ENCODE measurements at places on chromosomes 12 and 14.

- no peak for DNase-seq
These were observed 117.2 kb downstream of the CALM1 start for GRCh38 chr14:90514015-90514398.

GRCh38 chr12:122205053-122205925, 1.8 kb downstream of the B3GNT4 start:
- DNase-seq = no peak

- no peak for DNase-seq
These were observed 63.8 kb downstream of the TNFAIP2 start for GRCh38 chr14:103186909-103187586.

DNA sequence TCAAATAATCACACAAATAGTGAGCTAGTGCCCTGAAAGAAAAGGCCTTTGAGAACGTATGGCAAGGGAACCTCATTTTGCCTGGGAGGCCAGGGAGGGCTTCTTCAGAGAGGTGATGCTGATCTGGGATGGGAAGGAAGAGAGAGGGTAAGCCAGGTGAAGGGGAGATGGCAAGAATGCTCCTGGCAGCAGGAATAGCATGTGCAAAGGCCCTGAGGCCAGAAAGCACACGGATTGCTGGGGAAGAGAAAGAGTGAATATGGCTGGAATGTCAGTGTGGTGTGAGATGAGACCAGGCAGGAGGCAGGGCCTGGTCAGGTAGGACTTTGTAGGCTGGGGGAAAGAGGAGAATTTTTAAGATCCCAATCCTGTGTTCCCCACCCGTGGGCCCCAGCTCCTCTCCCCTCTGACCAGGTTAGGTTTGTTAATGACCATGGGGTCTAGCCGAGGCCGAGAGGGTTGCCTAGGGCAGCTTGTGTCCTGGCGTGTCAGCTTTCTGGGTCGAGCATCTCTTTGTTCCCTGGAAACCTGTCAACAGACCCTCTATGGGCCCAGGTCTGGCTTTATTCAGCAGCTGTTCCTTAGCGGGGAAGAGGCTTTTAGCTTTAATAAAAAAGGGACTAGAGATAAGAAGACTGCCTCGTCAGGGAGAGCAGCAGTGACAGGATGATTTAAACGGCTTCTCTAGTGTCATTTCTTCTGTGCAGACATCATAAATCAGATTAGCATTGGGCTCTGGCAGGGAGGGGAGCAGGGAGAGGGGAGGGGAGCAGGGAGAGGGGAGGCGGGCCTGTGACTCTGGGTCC, 123.4 kb downstream of the ADCK1 start:
- no peak for DNase-seq

DNA sequence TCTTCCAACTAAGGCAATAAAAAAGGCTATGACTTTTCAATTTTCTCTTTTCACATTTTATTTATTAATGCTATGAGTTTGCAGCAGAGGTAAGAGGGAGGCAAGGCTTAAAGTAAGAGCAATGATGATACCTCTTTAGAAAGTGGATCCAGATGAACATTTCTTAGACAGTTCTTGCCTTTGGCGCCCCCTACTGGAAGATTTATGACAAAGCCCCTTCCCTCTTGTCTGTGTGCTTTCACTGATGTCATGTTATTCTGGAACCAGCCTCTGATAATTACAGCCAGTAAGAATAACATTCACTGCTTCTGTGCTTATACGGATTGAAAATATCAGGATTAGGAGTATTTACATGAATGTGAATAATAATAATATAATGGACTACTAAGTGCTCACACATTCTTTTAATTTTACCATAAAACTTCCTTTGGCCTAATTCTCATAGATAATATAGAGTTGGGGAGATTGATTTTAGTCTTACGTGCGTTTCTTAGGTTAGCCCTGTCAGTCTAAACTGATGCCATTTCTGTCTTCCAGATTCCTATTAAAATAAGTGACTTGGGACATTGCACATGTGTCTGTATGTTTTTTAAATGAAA, 1929.9 kb upstream of the SEL1L start:
- peak; percentile 20 for DNase-seq

GRCh38 chr14:28242895-28243294, 523.7 kb upstream of the FOXG1 start:
- no peak for DNase-seq

DNA sequence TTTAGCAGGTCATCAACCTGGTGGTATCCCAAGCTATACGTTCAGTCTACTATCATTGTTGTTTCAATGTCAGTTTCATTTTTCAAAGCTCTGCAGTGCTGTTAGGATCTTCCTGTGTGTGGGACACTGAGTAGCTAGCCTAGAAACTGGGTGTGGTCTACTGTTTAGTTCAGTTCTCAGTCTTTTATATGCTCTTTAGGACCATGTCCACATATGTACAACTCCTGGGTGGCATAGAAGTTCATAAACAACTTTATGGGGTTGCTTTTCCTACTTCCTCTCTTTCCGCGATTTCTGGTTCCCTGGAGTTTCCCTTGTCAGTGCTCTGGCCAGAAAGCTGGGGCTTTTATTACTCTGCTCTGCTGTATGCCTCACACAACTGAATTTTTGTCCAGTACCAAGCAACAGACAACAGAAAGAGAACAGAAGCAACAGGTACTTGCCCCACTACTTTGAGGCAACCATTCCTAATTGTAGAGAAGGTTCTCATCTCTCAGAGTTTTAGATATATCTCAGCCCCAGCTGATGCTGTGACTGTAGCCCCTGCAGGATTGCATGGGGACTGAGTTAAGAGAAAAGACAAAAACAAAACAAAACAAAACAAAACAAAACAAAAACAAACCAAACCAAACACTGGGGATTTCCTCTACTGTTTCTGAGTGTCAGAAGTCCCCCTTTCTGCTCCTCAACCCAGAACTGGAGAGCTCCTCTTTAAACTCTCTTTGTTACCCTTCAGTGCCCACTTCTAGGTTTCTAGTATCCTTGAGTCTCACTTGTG, 30.3 kb downstream of the MIS18BP1 start:
- DNase-seq = no peak

- no peak for DNase-seq
These were observed 62.4 kb downstream of the ANO2 start for GRCh38 chr12:5882511-5883190.

GRCh38 chr12:53972722-53973235, at the start of gene HOXC11:
HOXC11 (plus strand) TSS chr12:53973126; CDS start chr12:53973242, 116 bp downstream.
- DNase-seq = no peak

GRCh38 chr12:54191550-54192022, 2.8 kb upstream of the SMUG1 start:
- peak; percentile 83 for DNase-seq

DNA sequence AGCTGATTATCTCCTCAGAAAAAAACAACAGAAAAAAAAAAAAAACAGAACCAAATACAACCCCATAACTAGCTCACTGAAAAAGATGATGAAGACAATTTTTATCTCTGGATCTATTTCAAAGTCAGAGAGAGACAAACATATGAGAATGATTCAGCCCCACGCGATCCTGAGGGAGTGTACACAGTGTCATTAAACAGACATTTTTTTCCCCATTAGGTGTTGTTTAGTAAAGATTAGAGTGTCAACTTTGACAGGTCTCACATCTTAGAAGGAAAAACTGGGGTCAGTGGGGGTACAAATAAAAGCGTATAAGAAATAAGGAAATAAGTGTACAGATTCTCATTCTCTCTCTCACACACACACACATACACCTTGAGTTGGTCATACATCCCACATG, 635.4 kb downstream of the NRXN3 start:
- DNase-seq = no peak

- no peak for DNase-seq
These were observed 2.8 kb upstream of the NGB start for GRCh38 chr14:77273796-77274195.
